ENCODE measurements at places on chromosomes 2 and 18. TPM values are rescaled to one million over a fixed set of nuclear protein-coding genes. Genes with fewer than 3 reads are reported as not detected.

Gene LAMA1
- 13.4 TPM for total RNA-seq

Gene MYOM1
- total RNA-seq: 3.5 TPM

Gene ABCA12
- 0.06 TPM for total RNA-seq

- DNase-seq: no peak
Observed at GRCh38 chr2:163554864-163555263, 180.9 kb downstream of the FIGN start.

DNA sequence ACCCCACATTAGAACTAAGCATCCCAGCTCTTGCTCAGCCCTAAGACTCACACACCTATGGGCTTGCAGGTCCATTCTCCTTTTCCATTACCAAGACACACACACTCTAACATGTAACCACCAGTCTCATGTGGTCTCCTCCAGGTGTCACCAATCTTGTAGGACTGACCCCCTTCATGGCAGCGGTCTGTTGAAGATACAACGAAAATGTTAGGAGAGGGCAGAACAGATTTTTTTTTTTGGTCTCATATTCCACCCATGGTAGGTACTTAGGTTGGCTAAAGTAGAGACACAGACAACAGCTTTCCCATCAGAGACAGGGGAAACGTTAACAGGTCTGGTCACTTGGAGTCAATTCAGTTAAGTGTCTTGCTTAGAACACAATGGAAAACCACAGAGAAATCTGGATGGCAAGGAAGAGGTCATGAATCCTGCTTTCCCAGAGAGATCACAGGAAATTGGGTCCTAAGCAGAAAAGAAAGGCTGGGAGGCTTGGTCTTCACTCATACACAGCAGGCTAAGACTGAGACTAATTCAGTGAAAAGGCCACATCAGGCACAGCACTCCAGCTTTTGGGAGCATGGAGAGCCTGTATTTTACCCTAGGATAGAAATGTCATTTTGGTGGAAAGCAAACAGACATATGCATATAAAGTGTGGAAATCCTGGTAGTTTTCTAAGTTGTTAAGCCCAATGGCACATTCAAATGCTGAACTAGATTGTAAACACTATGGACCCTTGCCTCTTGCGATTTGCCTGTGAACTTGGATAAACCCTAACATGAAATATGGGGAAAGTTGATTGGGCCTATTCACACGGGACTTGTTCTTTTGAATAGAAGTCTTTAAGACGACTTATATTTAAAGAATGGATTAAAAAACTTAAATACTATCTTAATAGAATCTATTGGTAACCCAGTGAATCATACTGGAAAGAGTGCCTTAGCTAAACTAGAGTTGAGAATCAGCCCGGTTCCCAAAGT lies 3.8 kb downstream of the FN1 start:
- no peak for DNase-seq

DNA sequence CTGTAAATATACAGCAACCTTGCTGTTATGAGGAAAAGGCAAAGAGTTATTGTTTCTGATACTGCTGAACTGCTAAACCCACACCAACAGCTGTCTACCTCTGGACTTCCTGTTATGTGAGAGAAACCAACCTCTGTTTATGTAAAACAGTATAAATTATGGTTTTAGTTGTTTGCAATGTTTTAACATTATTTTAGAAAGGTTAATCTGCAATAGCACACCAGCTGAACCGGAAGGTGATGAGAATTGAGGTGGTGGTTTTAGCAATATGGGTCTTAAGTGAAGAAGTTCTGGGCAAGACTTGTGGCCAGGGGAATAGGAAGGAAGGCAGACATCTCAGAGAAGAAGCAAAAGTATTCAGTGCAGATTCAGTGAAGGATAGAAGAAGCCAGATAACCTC lies 237.8 kb downstream of the PLCL1 start:
- DNase-seq: no peak

GRCh38 chr2:67255933-67256615 lies 141.1 kb upstream of the ETAA1 start:
- no peak for DNase-seq

DNA sequence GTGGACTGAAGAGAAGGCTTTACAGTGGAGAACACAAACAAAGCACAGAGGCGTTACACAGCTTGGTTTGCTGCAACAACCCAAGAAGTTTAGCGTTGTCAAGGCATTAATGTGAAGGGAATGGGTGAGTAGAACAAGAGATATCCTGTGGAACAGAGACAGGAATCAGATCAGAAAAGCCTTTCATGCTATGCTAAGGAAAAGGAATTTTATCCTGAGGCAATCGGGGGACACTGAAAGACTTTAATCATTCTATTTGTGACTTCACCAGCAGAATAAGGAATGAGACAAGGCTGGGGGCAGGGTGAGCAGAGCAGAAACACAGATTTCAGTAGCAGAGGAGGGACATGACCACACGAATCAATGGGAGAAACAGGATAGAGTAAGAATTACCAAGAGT lies 600.7 kb downstream of the IRS1 start:
- no peak for DNase-seq

DNA sequence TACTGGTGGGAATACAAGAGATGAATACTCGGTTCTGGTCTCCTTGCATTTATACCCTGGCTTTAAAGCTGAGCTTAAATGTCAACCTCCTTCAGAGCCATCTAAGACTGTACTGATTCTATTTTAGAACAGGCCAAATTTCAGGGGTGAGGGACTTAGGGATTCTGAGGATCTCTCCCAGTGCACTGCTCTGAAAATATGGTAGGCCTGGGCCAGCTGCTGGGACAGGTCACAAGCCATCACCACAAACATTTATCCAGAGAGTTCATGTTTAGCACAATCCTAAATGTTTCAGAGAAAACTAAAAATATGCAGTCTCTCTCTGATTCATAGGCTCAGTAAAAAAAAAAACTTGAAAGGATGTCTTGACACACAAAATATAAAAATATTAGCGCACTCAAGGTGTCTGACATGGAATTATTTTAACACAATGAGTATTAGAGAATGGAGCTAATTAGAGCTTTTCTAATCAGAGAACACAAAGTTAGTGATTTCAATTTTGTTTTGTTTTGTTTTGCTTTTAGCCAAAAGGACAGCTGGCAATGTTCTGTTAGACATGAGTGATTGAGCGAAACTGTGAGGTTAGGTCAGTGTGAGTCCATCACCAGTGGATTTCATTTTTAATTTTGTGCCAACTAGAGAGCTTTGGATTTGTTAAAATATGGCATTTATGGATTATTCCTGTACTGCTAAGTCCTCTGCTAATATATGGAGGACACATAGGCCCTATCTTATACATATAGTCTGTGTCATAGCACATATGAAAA lies 38.8 kb downstream of the MFSD6 start:
- DNase-seq: no peak

GRCh38 chr2:143942486-143942885 lies 577.4 kb downstream of the ZEB2 start:
- no peak for DNase-seq

DNA sequence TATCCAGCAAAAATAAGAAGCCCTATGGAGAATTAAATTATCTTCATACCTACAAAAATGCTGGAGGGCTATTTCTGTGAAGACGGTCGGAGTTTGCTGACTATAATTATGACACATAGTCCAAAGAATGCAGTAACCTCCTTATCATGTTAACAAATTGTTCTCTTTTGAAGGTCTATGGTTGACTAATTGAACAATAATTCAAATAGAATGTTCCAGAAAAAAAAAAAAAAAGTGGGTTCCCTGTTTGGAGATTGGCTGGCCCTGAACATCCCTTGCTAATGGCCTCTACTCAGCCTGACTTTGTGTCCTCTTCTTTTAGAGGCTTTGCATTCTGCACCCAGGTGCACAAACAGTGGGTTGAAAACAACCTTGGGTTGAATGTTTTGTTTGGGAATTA lies 82.8 kb upstream of the CCBE1 start:
- no peak for DNase-seq

GRCh38 chr2:6353669-6354068 lies 512.0 kb downstream of the CMPK2 start:
- DNase-seq: no peak

Data from left colon (tissue), 2 donors.